ENCODE measurements at places on chromosomes 13 and 19.

DNA sequence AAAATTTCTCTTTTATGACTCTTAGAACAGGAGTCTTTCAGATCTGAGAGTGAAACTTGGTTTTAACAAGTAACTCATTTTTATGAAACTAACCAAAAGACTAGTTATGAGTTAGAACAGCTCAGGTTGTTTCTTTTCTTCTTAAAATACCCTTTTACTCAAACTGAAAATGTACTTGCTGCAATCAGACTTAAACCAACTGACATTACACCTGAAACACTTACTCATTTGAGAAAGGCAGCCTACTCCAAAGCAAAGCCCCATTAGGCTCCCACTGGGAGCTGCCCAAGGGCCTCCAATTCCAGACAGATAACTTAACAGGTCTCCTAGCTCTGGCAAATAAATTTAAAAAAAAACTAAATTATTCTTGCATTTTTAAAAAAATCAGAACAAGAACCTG is 3.6 kb downstream of the FOXO1 start:
- DNase-seq: no peak

GRCh38 chr13:35179494-35179893 is 237.4 kb downstream of the NBEA start:
- no peak for DNase-seq

DNA sequence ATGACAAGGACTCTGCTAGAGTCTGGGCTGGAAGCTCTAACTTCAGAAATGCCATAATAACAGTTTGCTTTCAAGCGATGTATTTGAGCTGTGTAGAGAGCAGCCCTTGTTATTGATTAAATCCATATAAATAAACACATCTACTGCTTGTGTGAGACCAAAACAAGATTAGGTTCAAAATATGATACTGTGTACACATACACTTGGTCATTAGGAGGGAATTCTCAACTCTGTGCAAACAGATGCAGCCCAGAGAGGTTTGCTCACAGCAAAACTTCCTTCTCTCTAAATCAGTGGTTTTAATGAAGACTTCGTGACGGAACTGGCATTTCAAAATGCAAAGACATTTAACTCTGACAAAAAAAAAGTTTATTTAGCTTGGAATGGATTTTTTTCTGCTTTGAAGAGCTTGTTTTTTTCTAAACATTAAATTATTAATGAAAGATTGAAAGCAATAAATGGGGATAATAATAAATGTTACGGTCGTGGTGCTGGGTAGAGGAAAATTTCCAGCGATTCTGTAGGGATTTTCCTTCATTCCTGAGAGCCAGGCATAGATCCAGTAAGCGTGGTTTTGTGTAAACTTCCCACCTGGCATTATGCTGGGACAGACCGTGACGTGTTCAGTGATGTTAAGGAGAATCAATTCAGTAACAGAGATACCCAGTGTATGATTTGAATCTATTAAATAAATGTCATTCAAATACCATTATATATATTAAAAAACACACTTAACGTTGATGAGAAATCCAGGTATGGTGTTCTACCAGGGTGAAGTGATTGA is 213.7 kb downstream of the TEX29 start:
- no peak for DNase-seq

- DNase-seq: peak; percentile 56
Measured at GRCh38 chr13:40271931-40272775, 394.3 kb downstream of the FOXO1 start.

DNA sequence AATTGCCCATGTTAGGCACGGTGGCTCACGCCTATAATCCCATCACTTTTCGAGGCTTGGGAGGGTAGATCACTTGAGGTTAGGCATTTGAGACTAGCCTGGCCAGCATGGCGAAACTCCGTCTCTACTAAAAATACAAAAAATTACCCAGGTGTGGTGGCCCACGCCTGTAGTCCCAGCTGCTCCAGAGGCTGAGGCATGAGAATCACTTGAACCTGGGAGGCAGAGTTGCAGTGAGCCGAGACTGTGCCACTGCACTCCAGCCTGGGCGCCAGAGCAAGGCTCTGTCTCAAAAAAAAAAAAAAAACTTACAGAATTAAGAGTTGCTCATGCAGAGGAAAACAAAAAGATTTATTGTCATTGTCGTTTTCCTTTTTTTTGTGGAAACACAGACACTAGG is 3.4 kb upstream of the PSMC4 start:
- no peak for DNase-seq

GRCh38 chr13:32334671-32335070 is 19.4 kb downstream of the BRCA2 start:
- DNase-seq: no peak

GRCh38 chr13:83710133-83710515 is 172.2 kb downstream of the SLITRK1 start:
- no peak for DNase-seq

GRCh38 chr13:106034201-106034600 is 501.3 kb downstream of the EFNB2 start:
- no peak for DNase-seq

- no peak for DNase-seq
Measured at GRCh38 chr13:113337556-113337955, 26.4 kb downstream of the GRTP1 start.

DNA sequence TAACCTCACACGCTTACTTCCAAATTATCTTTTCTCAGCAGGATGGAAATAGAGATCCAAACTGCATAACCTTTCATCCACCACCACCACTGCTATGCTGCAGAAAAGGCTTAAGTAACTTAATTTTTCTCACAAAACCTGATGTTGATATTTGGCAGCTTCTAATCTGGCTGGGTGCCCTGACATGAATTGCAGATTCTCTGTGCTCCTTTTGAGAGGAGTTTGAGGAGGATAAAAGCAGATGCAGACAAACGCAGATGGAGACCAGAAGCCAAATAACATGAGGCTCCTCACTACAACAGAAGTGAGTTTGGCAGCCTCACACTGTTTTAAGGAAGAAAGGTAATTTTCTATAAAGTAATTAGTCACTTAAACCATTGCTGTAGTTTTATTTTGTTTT is 646.2 kb upstream of the ATXN8OS start:
- DNase-seq: no peak

DNA sequence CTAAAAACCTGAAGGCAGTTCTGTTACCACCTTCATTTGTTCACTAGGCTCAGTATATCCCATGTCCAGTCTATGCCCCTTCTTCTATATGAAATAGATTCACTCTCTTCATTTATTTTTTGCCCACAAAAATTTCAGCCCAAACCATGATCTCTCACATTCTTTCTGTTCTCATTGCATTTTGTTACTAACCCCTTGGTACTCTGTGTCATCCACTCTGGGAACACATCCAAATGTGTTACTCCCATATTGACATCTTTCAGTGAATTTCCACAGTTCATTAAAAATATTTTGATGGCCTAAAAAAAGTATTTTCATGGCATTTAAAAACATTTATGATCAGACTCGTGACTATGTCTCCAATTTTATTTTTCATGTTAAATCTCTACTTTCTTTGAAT is 378.9 kb downstream of the SLITRK1 start:
- no peak for DNase-seq

- DNase-seq: no peak
Measured at GRCh38 chr19:16136185-16136999, 7.1 kb upstream of the HSH2D start.

- DNase-seq: no peak
Measured at GRCh38 chr13:62595976-62596375, 1180.3 kb upstream of the PCDH20 start.

DNA sequence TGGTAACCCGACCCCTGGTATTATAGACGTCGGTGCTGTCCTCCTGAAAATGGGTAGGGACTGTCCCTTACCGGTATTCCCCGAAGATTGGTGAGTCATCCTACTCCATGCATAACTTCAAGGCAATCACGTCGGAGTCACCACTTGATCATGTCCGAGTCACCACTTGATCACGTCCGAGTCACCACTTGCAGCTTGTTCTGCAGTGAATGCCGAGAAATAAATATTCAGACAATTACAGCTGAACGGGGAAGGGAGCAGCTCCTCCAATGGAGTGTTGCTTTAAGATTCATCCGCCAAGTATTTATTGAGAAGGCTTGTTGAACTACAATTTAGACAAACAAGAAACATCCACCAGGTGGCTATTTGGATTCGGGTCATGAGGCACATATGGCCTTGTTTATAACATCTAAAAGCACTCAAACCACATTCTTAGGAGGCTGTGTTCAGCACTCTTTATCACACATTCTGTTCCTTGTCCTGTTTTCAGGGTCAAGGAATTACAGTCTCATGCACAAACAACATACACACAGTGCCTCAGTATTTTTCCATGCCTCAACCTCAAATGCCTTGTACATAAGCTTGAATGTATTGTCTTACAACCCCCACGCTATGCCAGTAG is 43.1 kb downstream of the ZNF726 start:
- DNase-seq: no peak

GRCh38 chr19:44142059-44142433 is 692 bp downstream of the ZNF234 start:
- DNase-seq: no peak

DNA sequence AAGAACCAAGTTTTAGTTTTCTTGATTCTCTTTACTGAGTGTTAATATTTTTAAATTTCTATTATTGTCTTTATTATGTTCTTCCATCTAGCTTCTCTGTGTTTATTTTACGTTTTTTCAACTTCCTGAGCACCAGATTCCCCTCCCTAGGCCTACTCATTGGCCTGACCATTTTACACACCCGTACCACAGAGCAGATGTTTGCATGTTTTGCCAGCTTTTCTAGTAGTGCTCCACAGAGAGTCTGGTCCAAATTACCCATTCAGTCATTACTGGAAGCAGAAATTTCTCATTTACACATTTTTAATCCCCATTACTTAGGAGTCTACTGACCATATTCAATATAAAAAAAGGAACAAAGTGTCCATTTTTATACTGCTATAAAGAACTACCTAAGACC is 66.9 kb downstream of the ING1 start:
- DNase-seq: no peak

GRCh38 chr13:91565296-91565695 is 166.9 kb downstream of the GPC5 start:
- no peak for DNase-seq

DNA sequence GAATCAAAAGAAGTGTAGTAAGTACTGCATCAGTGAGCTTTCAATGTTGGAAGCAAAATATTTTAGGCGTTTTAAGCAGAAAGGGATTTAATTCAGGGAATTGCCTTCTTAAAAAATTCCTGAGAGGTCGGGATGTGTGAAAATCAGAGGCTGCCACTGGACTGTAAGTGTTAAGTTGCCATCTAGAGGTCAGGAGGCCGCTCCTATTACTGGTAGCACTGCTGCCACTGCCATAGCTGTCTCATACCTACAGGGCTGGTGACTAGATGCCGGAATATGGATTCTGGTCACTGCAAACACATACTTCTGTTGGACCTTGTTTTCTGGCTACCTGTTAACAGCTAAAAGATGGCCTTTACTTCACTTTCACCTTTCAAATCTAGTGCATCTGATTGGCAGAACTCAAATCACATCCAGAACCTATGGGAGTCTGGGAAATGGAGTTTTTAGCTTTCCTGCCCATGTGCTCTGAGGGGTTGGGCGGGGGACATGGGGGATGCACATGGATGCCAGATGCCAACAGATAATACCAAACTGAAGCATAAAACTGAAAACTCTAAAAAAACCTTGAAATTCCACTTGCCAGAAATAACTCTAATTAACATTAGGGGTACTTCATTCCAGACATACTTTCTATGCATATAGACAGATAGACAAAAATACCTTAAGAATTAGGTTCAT is 29.8 kb downstream of the DGKH start:
- DNase-seq: no peak

DNA sequence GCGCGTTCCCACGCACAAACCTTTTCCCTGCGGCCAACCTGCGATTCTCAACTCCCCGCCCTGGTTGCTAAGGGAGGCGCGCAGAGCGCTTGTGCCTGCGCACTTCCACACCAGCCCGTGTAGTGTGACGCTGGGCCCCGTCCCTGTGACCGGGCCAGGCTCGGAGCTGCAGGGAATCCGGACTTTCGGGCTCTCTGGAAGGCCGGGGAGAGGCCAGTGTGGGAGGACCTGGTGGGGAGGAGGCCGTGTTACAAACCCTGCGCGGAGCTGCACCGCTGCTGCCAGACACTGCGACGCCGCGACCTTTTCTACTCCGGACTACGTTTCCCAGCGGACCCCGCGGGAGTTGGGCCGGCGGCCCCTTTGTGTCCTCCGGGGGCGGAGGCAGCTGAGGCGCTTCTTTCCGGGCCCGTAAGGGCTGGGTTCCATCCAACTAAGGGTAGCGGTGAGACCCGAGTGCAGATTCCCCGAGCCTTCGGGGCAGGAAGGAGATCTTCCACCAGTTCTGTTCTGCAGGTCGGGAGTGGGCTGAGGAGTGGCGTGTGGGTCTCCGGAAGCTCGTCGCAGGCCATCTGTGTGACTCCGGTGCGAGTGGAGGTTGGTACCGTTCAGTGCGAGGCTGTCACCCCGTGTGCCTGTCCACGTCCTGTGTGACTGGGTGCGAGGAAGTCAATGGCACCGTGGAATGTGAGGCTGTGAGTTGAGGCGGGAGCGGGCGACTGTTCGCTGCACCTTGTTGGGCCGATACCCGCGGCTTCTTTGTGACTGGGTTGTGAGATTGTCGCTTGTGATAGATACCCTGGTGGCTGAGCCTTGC is at the start of gene ZNF570:
Gene ZNF570 (plus strand): TSS at position 396 of the 817 bp plus-strand sequence. CDS start 999 bp downstream, outside the sequence.
- peak; percentile 88 for DNase-seq

DNA sequence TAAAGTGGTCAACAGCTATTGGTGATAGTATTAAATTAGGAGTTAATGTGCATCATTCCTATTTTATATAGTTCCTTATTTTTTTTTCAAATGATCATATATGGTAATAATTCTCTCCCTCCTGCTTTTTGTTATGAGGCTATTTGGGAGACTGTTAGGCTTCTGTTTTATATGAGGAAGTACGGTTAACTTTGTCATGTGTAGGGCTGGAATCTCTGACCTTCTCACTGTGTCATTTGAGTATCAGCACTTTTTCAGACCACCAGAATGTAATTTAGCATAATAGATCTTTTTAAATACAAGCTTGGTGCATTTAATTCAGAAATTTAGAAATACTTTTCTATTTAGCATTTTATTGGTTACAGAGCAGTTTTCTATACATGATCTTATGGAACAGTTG is 7.7 kb downstream of the DGKH start:
- no peak for DNase-seq

- DNase-seq: no peak
Measured at GRCh38 chr13:68982961-68983619, 1124.5 kb upstream of the ATXN8OS start.
